Substantia nigra (tissue), 51 donors: ENCODE measurements at places on chromosomes 2 and 18.

DNA sequence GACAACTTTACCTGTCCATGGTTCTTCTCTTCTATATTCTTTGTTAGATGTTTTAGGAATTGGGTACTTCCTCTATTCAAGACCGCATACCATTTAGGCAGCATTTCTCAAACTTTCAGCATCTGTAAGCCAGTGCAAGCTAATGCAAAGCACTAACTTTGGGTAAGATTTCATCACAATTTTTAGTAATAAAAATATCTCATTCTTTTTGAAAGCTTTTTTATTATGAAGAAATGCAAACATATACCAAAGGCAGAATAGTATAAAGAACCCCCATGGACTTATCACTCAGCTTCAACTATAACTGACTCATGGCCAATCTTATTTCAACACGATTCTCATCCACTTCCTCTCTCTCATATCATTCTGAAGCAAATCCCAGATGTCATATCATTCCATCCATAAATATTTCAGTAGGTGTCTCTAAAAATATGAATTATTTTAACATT lies 32.9 kb downstream of the INO80C start:
- DNase-seq = no peak

DNA sequence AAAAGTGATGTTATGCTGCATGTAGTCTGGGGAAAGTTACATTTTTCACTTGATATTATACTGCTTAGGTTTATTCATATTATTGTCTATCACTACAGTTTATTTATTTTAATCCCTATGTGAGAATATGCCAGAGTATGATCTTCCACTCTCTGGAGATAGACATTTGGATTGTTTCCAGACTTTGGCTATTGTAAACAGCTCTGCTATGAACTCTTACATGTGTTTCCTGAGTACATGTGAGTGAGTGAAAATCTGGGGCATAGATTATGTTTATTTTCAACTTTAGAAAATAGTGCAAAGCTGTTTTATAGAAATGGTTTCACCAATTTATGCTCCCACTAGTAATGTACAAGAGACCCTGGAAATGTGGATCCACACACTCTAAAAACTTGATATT lies 49.0 kb upstream of the EPAS1 start:
- no peak for DNase-seq

DNA sequence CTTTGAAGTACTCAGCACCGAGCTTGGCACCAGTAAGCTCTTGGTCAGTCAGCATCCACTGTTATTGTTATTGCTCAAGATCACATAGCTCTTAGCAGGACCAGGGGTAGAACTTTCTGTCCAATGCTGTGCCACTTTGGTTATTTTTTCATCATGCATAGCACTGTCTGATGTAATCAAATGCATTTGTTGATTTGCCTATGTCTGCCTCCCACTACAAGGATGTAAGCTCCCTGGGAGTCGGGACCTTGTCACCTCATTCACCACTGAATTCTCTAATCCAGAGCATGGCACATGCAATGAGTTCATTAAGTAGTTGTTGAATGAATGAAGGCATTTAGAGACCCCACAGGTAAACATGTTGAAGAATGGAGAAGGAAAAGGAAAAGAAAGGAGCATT lies 29.0 kb upstream of the DLX1 start:
- DNase-seq = no peak

- no peak for DNase-seq
Measured at GRCh38 chr2:8312861-8313830, 368.7 kb upstream of the ID2 start.

DNA sequence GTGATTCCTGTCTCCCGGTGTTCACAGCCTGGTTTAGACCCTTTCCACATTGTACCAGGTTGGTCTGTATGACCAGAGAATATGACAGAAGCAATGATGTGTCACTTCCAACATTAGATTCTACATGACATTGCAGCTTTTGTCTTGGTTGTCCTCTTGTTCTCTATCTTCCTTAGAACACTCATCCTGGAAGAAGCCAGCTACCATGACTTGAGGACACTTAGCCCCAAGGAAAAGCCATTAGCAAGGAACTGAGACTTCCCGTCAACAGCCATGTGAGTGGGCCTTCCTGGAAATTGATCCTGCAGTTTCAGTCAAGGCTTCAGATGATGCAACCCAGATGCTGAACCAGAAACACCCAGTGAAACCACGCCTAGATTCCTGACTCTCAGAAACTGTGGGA lies 143.3 kb downstream of the MREG start:
- DNase-seq = no peak

- DNase-seq = no peak
Measured at GRCh38 chr2:134154246-134154645, 99.6 kb upstream of the MGAT5 start.

DNA sequence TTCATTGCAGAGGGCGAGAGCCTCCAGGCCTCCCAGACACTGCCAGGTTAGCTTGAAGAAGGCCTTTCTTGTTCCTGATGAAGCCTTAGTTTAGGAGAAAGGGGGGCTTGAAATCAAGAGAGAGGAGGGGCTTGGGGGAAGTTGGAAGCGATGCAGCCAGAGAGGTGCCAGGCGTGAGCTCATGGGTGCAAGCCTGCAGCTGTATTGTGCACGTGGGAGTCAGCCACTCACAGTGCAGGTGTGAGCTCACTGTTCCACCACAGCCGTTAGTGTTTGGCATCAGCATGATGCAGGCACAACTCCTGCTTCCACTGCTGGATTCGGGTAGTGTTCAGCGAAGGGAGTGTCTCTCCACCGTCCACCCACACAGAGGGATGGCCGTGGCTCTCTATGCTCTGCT lies 68.4 kb upstream of the ALPP start:
- DNase-seq = no peak

GRCh38 chr2:128313091-128313836 lies 5.4 kb downstream of the HS6ST1 start:
- DNase-seq = no peak

- DNase-seq = no peak
Measured at GRCh38 chr18:58464104-58464625, 164.7 kb downstream of the ALPK2 start.

DNA sequence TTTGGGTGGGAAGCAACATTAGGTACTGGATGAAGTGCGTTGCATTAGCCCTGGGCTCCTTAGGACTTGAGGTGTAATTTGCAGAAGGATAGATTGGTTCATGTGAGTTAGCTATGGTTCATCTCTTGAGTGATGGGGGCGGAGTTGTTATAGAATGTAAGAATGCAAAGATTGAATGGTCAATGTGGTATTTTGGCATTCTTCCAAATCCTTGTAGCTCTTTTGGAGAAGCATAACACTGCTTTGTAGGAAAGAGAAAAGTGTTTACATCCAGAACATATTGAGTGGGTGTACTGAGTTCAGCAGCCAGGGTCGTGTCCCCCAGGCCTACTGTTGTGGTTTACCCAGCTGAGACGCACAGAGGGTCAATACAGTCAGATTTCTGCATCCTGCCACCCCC lies 173.5 kb downstream of the FMNL2 start:
- no peak for DNase-seq
